ENCODE measurements at places on chromosomes 5 and 9. TPM values are rescaled to one million over a fixed set of nuclear protein-coding genes. Genes with fewer than 3 reads are reported as not detected.

PCDHB6 gene
- 0.19 TPM for total RNA-seq

ENTPD2 gene
- total RNA-seq, result 0.31 TPM

FBXL7 gene
- 4.5 TPM for total RNA-seq

DPP7 gene
- total RNA-seq, result 14.2 TPM

ABO gene
- under 0.01 TPM for total RNA-seq
